ENCODE measurements at places on chromosomes 2 and 18.

DNA sequence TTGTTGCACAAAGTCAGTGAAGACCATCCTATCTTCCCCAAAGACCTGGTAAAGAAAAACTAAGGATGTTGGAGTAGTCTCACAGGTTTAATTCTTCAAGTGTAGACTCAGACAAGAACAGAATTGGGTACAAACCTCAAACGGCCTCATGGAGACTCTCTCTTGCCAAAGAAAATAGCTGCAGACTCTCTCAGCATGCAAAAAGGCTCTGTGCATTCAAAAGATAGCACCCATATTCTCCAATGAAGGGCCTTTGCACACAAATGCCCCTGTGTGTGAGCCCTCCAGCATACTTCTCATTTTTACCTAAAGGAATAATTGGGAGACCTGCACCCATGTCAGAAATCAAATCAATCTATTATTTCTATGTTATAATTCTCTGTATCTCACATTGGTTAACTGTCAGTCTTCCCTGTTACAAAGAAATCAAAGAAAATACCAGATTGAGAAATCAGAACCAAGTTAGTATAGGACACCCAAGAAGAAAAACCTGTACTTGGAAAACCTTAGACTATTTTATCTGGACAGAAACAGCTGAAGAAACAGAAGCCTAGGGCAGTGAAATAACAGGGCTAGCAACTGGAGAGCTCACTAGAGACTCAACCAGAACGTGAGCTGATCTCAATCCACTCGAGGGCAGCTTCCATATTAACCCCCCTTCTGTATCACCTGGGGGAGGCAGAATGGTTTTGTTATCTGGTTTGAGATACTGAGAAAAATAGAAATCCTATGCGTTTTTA lies 134.7 kb upstream of the DNAJC10 start:
- DNase-seq: no peak

- no peak for DNase-seq
Measured at GRCh38 chr2:160442603-160443002, 51.0 kb downstream of the RBMS1 start.

GRCh38 chr18:43774497-43774896 lies 497.2 kb upstream of the SYT4 start:
- no peak for DNase-seq

- no peak for DNase-seq
Measured at GRCh38 chr2:135005753-135006152, 41.5 kb downstream of the MAP3K19 start.

DNA sequence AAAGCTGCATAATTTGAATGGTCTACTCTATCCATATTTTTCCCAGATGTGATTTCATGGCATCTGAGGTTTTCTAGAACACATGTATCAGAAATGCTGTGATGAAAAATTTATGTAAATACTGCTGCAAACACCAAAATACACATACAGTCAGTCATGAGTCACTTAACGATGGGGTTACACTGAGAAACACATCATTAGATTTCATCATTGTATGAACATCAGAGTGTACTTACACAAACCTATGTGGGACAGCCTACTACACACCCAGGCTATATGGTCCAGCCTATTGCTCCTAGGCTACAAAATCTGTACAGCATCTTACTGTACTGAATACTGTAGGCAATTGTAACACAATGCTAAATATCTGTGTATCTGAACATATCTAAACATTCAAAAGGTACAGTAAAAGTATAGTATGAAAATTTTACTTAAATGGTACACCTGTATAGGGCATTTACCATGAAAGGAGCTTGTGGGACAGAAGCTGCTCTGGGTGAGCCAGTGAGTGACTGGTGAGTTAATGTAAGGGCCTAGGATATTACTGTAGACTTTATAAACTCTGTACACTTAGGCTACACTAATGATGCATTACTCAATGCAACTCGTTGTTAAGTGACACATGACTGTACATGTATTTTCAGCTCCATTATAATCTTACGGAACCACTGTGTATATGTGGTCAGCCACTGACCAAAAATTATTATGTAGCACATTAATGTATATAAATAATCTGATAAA lies 33.5 kb downstream of the PNO1 start:
- peak; percentile 48 for DNase-seq

GRCh38 chr2:186887107-186888090 lies 38.4 kb upstream of the ZSWIM2 start:
- DNase-seq: no peak

- DNase-seq: no peak
Measured at GRCh38 chr18:71994273-71994672, 549.9 kb downstream of the CBLN2 start.

Data from kidney capillary endothelial cell (primary cell).